Dermis microvascular lymphatic vessel endothelial cell (primary cell): ENCODE measurements at places on chromosomes 7 and 10. TPM values are rescaled to one million over a fixed set of nuclear protein-coding genes. Genes with fewer than 3 reads are reported as not detected.

DNA sequence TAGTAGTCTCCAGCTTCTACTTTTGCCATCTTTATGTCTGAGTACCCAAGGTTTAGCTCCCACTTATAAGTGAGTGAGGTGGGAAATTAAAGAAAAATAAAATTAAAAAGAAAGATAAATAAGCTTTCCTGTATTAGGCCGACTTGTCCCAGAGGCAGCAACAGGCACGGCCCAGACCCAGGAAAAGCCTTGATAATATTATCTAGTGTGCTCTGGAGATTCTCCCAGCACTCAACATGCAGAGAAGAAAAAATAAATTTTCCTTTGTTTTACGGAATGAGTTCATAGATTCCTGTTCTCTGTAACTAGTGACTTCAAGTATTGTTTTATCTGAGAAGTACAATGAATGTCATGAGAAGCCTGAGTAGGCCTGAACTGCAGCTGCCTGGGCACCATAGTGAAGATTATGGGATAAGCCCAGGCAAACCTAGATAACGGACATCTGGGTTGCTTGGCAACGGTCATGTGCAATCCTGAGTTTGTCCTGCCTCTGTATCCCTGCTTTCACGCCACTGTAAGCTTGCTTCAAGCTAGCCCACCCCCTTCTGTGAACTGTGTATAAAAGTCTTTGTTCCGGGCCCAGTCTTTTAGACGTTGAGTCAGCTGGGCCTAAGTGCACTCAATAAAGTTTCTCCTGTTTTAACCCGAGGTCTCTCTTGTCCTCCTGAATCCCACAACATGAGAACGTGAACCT lies 6.4 kb downstream of the ATE1 start:
- no peak for DNase-seq

- no peak for DNase-seq
Observed at GRCh38 chr10:47361293-47361692, 13.1 kb downstream of the RBP3 start.

GRCh38 chr7:135728136-135728669 lies at the start of gene SLC13A4:
Gene SLC13A4, minus strand, starts transcription at chr7:135728186. Its CDS starts 690 bp downstream, at chr7:135727496.
- no peak for DNase-seq

GRCh38 chr7:156832195-156832877 lies 60.6 kb downstream of the LMBR1 start:
- no peak for DNase-seq

GRCh38 chr7:41886901-41887311 lies 184.0 kb upstream of the INHBA start:
- DNase-seq, result no peak

- no peak for DNase-seq
Observed at GRCh38 chr10:43383204-43383971, 12.0 kb downstream of the FXYD4 start.

DNA sequence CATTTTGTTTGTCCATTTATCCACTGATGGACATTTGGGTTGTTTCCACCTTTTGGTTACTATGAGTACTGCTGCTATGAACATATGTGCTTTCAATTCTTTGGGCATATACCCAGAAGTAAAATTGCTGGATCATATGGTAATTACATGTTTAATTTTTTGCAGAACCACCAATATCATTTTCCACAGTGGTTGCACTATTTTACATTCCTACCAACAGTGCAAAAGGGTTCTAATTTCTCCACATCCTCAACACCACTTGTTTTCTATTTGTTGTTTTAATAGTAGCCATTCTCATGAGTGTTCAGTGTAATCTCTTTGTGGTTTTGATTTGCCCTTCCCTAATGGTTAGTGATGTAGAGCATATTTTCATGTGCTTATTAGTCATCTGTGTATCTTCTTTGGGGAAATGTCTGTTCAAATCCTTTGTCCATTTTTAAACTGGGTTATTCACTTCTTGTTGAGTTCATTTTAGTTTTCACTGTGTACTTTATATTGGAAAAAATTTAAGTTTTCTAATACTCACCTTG lies 101.9 kb downstream of the HIBADH start:
- DNase-seq, result no peak

- no peak for DNase-seq
Observed at GRCh38 chr10:30509508-30509907, 75.5 kb downstream of the MAP3K8 start.

- DNase-seq, result no peak
Observed at GRCh38 chr10:126618466-126618865, 52.0 kb downstream of the C10orf90 start.

DNA sequence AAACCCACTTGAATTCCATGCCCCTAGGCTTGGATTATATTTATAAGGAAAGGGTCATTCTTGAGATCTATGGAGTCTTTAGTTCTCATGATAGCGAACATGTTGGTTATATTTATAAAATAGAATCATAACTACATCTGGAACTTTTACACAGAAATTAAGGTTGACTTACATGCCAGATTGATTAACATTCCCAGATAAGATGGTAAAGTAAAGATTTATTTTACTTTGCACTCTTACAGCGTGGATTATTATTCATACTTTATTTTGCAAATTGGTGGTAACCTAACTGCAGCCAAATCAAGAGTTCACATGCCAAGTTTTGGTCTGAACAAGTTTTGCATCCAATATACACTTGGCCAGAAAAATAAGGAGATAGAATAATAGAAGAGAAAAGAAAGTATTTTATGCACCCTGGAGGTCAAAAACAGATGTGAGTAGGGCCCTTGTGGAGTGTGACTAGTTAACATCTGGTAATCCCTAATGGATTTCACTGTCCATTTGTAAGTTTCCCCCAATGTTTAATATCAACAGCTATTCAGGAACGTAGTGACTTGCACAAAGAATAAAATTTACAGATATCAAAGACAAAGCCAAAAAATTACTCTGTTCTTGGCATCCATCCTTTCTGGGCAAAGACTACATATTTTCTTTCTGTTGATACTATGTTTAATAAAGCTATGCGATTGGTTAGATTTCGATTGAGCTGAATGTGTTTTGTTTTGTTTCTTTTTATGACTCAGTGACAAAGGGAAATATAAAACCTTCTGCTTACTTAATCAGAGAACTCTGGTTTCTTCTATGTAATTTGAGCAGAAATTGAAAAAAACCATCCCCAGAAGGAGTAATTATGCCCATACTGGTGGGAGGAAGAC lies 10.1 kb upstream of the TMEM26 start:
- DNase-seq, result no peak

- DNase-seq, result peak; percentile 36
Observed at GRCh38 chr10:113126229-113127201, 176.5 kb downstream of the TCF7L2 start.

Gene POR
- total RNA-seq, result 68.0 and 112 TPM in 2 replicates

Gene MOGAT3
- not detected in 2 replicates for total RNA-seq

Gene CALHM3
- not detected in 2 replicates for total RNA-seq

Gene GPR15LG
- not detected in 2 replicates for total RNA-seq
